ENCODE measurements at places on chromosomes 7 and 10.

GRCh38 chr10:31888442-31888841, 40.2 kb downstream of the ARHGAP12 start:
- no peak for DNase-seq

DNA sequence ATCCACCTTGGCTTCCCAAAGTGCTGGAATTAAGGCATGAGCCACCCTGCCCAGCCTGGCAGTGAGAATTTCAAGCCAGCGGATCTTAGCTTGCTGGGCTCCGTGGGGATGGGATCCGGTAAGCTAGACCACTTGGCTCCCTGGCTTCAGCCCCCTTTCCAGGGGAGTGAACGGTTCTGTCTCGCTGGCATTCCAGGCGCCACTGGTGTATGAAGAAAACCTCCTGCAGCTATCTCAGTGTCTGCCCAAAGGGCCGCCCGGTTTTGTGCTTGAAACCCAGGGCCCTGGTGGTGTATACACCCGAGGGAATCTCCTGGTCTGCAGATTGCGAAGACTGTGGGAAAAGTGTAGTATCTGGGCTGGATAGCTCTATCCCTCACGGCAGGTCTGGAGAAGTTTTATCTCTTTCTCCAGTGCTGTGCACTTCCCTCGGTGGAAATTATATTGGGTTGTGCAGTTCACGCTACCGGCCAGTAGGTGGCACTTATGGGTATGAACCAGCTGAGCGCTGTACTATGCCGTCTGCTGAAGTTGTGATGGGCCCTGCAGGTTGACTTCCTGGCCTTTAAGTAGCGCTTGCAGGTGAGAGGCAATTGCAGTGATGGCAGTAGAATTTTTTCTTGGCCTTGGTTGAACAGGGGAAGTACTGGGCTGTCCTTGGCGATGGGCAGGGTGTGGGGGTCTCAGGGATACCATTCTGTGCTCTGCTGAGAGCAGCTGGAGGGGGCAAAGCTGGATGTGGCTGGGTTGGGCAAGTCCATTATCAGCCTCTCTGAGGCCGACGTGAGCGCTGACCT, 138.0 kb upstream of the MTPN start:
- peak; percentile 70 for DNase-seq

DNA sequence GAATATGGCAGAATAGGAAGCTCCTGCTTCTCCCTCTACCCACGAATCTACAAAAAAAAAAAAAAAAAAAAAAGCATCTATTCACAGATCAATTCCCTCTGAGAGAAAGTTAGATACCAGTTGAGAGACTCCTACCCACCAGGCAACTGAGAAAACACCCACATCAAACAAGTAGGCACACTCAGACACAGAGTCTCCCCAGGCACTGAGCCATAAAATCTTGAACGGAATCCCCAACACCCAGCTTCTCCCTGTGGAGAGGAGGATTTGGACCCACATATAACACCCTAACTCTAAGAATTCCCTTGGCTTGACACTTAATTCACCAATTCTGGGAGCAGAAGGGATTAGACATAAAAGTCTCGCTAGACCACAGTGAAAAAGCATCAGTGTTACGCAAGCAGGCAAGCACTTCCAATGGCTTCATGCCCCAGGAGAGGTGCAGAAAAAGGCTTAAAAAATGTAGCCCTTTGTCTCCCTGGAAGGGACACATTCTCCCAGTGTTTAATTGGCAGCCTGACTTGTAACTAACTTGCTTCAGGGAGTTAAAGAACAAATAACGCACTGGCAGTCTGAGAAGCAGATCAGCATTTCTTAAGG, 192.2 kb downstream of the ELAPOR2 start:
- no peak for DNase-seq

DNA sequence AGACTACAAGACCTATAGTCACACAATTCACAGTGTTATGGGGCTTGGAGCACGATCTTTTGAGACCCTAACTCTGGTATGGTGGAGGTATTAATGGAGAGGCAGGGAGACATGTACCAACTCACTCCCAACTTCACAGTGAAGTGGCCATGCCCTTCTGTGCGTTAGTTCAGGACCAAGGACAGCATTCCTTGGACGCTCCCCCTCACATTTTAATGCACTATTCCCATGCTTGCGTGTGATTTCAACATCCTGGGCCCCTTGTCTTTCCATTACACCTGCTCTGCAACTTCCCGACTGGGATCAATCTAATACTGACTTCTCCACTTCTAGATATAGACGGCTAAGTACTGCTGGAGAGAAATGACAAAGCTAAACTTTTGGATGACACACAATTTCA, 72.7 kb downstream of the PLCE1 start:
- DNase-seq, result no peak

DNA sequence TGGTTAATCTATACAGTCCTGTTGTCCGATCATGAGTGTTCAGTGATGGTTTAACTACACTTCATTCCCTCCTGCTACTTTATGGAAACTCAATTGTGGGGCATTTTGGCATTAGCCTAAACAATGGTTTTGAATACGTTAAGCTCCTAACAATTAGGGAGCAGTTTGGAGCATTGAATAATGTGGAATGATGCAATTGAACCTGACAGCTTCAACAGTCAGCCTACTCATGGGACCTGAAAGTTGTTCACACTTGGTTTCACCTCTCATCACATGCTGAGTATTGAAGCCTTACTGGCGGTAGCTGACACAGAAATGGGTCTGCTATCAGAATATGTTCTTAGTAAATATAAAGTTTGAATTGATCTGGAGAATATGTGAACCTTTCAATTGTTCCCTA, 186.1 kb downstream of the MLLT10 start:
- no peak for DNase-seq

- DNase-seq, result no peak
Observed at GRCh38 chr7:133746305-133746704, 380.8 kb upstream of the LRGUK start.

- DNase-seq, result no peak
Observed at GRCh38 chr7:94296881-94297280, 97.8 kb upstream of the COL1A2 start.

GRCh38 chr10:69242852-69243212, 22.7 kb downstream of the HKDC1 start:
- no peak for DNase-seq

GRCh38 chr10:99805190-99805589, 22.8 kb downstream of the ABCC2 start:
- DNase-seq, result no peak

- no peak for DNase-seq
Observed at GRCh38 chr7:2287745-2288144, 26.5 kb downstream of the SNX8 start.

GRCh38 chr7:129205987-129206785, 17.8 kb downstream of the SMO start:
- no peak for DNase-seq

DNA sequence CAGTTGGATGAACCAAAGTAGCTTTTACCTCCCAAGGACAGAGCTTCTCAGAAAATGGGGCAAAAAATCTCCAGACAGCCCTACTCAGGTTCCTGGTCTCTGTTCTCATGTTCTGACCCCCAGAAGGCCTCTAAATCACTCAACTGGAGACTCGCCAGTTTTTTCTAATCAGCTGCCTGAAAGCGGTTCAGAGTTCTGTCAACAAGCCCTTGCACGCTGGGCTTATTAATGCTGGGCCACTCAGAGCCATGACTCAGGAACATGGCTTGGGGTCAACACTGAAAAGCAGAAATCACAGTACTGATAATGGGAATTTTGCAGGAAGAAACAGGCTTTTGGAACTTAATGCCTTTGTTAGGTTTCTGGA, 15.3 kb downstream of the ECHDC3 start:
- no peak for DNase-seq

GRCh38 chr10:72336259-72337038, 18.3 kb downstream of the DNAJB12 start:
- DNase-seq, result no peak

GRCh38 chr10:54063514-54063913, 737.5 kb downstream of the PCDH15 start:
- DNase-seq, result no peak

GRCh38 chr10:93337309-93337721, 144.8 kb downstream of the MYOF start:
- DNase-seq, result no peak

DNA sequence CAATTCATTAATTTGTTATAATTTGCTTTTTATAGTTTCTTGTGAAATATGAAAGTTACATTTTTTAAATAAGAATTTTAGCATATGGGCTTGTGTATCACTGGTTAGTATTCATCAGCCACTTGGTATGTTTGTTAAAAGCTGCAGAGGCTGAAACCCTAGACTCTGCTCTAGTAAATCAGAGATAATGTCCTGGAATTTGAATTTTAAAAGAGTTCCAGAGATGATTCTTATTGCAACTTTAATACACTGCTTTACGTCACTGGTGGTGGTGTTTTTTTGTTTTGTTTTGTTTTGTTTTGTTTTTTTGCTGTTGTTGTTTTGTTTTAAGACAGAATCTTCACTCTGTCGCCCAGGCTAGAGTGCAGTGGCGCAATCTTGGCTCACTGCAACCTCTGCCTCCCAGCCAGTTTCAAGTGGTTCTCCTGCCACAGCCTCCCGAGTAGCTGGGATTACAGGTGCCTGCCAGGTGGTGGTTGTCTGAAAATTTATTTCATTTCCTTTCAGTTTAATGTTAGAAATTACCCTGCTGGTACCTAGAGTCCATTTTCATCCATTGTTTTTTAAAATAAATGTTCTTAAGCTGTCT, 43.8 kb downstream of the PTPN12 start:
- DNase-seq, result no peak

GRCh38 chr7:132410385-132410784, 165.9 kb downstream of the PLXNA4 start:
- no peak for DNase-seq

All from stimulated activated CD4-positive, alpha-beta T cell treated with anti-CD3 and anti-CD28 coated beads, Interleukin-15, amount 100 ng/mL, for 24 hours (primary cell).